ENCODE measurements at places on chromosomes 11 and 22.

- no peak for DNase-seq
Measured at GRCh38 chr11:33704240-33705002, 3.8 kb upstream of the C11orf91 start.

- DNase-seq = no peak
Measured at GRCh38 chr11:67120456-67120855, 1.4 kb downstream of the KDM2A start.

- DNase-seq = peak; percentile 83
Measured at GRCh38 chr11:73334384-73335203, 26.5 kb downstream of the ARHGEF17 start.

- no peak for DNase-seq
Measured at GRCh38 chr11:100908746-100909145, 220.9 kb downstream of the PGR start.

GRCh38 chr22:43256976-43257545 is 70.1 kb upstream of the TTLL12 start:
- no peak for DNase-seq

GRCh38 chr11:28011813-28012212 is 96.1 kb downstream of the KIF18A start:
- no peak for DNase-seq

DNA sequence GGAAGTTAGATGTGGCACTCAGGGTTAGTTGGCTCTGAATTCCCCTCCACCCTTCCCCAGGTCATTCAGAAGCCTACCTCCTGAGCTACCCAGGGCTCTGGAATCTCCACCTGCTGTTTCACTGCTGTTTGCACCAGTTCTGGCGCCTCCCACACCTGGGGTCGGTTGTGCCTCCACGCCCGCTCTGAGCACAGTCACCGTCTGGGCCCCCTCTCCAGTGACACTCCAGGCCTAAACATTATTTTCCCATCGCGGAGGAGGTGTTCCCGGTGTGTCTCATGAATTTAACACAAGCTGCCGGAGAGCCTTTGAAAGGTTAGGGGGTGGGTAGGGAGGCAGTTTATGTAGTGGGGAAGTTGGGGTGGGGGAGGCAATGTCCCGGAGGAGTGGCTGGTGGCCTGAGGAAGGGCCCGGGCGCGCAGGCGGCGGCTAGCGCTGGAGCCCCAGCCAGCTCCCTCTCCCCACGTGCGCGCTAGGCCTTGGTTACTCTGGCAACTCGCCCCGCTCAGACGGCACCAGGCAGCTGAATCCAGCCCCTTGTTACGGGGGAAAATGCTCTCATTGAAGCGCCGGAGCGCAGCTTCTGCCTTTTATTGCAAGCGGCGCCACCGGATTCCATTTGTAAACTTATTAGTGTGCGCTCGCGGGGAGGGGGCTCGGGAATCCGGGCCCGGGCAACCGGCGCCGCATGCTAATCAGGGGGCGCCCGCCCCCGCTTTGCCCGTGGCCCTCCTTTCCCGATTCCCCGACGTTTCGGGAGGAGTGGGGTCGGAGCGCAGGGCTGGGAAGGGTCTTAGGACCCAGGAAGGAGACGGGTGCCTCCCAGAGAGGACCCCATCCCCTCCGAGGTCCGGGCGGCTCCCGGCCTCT is 52.4 kb downstream of the GRIK4 start:
- no peak for DNase-seq

- DNase-seq = no peak
Measured at GRCh38 chr11:85898456-85898855, 43.3 kb downstream of the CCDC83 start.

DNA sequence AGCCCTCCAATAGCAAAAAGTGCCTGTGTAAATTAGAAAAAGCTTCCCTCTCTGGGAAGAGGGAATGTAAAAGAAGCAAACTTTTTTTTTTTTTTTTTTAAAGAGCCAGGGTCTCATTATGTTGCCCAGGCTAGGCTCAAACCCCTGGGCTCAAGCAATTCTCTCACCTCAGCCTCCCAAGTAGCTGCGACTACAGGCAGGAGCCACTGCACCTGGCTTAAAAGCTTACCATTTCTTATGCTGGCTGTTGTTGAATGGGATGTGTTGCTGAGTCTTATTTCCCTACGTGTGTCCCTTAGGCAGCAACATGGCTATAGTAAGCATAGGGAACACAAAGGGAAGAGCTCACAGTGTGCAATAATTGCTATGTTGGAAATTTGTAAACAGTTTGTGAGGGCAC is 225.5 kb upstream of the CCDC90B start:
- no peak for DNase-seq

DNA sequence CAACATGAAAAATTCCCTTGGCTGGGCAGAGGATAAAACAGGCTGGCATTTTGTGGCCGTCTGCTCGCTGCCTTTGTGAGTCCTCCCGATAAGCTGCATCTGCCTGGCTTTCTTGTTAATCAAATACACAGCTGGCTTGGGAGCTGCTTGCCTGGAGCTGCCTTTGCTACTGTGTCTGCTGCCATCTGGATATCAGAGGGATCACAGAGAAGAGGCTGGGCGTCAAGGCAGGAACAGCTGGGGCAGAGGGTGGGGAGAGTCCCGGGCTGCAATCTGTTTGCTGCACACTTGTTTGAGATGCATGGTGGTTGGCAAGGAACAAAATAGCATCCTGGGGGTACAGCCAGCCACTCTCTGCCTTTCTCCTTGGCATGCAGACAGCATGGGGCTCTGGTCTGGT is 36.0 kb downstream of the COMMD9 start:
- no peak for DNase-seq
